ENCODE measurements at places on chromosomes 5 and 9. TPM values are rescaled to one million over a fixed set of nuclear protein-coding genes. Genes with fewer than 3 reads are reported as not detected.

DNA sequence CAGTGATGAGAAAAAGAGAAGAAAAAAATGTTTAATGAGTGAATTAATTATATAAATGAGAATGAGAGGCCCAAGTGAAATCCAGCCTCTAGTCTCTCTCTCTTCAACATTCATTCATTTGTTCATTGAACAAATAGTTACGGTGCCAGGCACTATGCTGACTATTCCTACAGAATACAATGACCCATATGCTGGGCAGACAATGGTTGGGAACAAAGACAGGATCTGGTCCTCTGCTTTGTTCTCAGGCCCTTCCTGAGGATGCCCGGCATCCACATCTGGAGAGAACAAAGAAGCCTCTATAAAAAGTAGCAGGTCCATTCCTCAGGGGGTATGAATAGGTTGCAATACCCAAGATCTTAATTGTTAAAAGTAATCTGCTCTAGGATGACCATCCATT, 6.9 kb downstream of the ADAM19 start:
- no peak overlapping the region for H3K27ac ChIP-seq
- no peak overlapping the region for H3K4me3 ChIP-seq
- DNase-seq, result no peak
- no peaks in the 10 kb centered on the region for H3K4me1 ChIP-seq

- no peaks in the 10 kb centered on the region for H3K4me1 ChIP-seq
- H3K27me3 ChIP-seq, result no peaks in the 10 kb centered on the region
- H3K4me3 ChIP-seq, result no peak overlapping the region
- H3K27ac ChIP-seq, result no peak overlapping the region
- no peak for DNase-seq
- H3K36me3 ChIP-seq, result no peaks in the 10 kb centered on the region
Measured at GRCh38 chr5:168931638-168932345, 352.6 kb upstream of the PANK3 start.

- H3K27ac ChIP-seq, result no peak overlapping the region
Measured at GRCh38 chr9:23769307-23769935, 56.6 kb downstream of the ELAVL2 start.

- H3K27ac ChIP-seq, result no peak overlapping the region
- H3K27me3 ChIP-seq, result no peaks in the 10 kb centered on the region
- no peaks in the 10 kb centered on the region for H3K4me1 ChIP-seq
- H3K36me3 ChIP-seq, result no peaks in the 10 kb centered on the region
- H3K4me3 ChIP-seq, result no peak overlapping the region
- no peak for DNase-seq
Measured at GRCh38 chr5:118115791-118116190, 872.6 kb downstream of the DTWD2 start.

The ADRB2 gene
- 1.2 TPM for total RNA-seq

Data from colonic mucosa (tissue), 4 donors.